ENCODE measurements at places on chromosomes 2 and 18.

DNA sequence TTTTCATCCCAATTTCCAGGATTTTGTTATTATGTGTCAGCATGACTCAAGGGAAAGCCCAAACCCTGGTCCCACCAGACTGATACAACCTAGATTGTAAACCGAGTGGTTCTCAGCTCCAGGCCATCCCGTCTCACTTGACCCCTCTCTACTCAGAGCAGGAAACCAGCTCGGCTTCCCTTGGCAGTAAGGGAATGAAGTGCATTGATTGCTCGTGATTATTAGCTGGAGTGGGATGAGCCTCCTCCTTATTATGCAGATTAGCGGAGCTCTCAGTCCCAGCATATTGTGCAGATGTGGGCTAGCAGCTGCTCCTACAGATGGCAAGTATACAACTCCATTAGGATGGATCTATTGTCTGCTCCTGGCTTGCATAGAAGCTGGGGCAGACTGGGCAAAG, 167.6 kb downstream of the LNPK start:
- DNase-seq: no peak

DNA sequence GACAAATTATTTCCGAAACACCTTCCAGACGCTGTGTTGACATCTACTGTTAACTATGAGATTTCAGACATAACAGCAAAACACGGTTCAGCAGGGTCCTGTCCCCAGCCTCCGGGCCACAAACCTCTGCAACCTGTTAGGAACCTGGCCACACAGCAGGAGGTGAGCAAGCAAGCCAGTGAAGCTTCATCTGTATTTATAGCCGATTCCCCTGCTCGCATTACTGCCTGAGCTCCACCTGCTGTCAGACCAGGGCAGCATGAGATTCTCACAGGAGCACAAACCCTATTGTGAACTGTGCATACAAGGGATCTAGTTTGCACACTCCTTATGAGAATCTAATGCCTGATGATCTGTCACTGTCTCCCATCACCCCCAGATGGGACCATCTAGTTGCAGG, 31.1 kb downstream of the NDUFA10 start:
- DNase-seq: no peak

- DNase-seq: no peak
Measured at GRCh38 chr18:5939801-5940667, 44.7 kb upstream of the TMEM200C start.

DNA sequence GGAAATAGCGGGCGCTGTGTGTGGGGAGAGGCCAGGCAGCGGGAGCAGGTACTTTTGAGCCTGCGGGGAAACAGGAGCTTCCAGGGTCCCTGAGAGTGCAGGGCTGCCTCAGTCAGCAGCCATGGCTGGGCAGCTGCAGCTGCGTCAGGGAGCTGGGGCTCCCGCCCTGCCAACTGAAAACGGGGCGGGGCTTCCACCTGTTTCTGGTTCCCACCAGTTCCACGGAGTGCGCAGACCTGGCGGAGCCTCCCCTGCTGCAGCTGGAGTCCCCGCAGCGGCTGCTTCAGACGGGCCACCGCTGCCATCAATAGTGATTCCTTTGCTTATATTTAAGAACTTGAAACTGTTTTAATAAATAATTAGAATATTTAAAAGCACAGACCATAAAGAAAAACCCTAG, 30.6 kb upstream of the RPRM start:
- DNase-seq: no peak

DNA sequence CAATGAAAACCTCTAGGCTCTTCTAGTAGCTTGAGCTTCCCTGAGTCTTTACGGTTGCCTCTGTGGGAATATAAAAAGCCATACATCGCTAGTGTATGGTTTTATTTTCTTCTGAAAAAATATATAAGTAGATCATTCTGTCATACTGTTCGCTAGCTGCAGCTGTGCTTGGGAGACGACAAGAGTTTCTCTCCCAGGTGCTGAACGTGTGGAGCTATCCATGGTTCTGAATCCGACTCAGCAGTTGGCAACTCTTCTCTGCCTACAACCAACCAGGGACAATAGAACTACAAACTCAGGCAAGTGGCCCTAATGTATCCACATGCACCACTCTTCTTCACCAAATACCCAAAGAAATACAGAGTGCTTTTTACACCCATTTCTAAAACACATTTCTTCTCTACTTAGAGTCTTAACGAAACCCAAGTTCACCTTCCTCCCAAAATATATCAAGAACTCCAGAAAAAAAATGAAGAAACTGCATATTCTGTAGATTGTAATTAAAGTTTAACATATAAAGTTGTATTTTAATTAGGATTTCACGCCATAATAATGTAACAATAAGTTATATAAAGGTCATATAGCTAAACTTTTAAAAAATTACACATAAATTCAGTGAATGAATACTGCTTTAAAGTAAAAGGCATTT, 2.2 kb upstream of the KCNH7 start:
- peak; percentile 67 for DNase-seq

DNA sequence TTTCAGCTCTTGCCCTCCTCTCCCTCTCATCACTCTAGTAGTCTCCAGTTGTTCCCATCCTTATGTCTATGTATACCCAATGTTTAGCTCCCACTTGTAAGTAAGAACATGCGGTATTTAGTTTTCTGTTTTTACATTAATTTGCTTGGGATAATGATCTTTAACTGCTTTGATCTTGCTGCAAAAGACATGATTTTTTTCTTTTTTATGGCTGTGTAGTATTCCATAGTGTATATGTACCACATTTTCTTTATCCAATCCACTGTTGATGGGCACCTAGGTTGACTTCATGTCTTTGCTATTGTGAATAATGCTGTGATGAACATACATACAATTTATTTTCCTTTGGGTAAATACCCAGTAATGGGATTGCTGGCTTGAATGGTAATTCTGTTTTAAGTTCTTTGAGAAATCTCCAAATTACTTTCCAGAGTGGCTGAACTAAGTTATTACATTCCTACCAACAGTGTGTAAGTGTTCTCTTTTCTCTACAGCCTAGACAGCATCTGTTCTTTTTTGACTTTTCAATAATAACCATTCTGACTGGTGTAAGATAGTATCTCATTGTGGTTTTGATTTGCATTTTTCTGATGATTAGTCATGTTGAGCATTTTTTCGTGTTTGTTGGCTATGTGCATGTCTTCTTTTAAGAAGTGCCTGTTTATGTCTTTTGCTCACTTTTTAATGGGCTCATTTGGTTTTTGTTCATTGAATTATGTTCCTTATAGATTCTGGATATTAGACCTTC, 179.6 kb upstream of the SLC39A10 start:
- no peak for DNase-seq

DNA sequence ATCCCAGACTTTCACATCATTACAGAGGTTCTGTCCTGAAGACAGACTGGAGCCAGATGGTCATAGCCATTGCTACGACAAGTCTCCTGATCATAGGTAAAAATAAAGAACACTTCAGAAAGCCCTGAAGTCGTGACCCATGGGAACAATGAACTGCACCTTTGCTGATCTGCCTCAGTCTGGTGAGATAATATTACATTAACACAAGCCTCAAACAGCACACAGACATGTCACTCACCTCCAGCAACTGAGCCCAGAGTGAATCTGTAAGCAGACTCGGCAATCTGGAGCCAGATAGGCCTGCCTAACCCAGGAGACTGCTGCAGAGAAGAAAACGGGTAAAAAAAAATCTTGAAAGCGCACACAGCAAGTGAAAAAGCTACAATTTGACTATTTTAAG, 79.2 kb downstream of the SLC25A12 start:
- DNase-seq: no peak

DNA sequence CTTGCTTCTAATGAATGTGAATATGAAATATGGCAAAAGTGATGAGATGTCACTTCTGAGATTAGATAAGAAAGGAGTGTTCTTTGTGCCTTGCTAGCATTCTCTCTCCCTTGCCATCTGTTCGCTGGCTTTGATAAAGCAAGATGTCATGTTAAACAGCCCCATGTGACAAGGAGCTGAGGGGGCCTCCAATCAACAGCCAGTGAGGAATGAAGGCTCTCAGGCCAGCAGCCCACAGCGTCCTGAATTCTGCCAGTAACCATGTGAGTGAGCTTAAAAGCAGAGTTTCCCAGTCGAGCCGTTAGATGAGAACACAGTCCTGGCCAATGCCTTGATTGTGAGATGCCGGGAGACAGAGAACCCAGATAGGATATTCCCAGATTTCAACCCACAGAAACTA, 198.8 kb downstream of the IRS1 start:
- DNase-seq: no peak

- no peak for DNase-seq
Measured at GRCh38 chr2:109396202-109397180, 217.3 kb downstream of the SEPTIN10 start.

DNA sequence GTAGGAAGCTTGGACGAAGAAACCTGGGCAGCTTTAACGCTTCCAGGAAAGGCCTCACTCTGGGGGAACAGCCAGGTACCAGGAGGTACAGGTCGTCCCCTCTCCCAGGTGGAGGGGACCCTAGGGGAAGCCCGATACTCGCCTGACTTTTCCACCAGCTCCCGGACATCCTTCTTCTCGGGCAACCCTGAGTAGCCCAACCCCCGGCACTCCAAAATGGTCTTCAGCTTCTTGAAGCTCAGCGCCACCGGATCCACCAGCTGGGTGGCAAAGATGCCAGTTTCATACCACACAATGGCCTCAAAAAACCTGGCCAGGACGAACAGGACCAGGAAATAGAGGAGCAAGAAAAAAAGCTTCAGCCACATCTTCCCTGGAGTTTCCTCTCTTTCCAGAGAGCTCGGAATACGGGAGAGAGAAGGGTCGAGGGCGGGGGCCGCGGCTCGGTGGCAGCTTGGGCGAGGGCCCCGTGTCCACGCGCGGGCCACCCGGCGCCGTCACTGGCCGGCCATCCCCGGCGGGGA, 1.1 kb downstream of the RNF103 start:
- DNase-seq: no peak

DNA sequence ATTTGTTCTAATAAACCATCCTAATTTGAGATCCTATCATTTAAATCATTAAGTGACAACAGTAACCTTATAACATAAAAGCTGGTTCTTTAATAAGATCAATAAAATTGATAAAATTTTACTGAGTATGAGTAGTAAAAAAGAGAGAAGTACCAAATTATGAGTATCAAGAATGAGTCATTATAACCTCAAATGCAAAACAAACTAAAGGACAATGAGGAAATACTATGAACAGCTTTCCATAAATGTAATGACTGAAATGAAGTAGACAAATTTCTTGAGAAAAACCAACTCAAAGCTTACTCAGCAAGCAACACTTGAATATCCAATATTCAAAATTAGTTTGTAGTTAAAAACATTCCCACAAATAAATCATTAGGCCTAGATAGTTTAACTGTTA, 433.0 kb downstream of the ZEB2 start:
- no peak for DNase-seq

DNA sequence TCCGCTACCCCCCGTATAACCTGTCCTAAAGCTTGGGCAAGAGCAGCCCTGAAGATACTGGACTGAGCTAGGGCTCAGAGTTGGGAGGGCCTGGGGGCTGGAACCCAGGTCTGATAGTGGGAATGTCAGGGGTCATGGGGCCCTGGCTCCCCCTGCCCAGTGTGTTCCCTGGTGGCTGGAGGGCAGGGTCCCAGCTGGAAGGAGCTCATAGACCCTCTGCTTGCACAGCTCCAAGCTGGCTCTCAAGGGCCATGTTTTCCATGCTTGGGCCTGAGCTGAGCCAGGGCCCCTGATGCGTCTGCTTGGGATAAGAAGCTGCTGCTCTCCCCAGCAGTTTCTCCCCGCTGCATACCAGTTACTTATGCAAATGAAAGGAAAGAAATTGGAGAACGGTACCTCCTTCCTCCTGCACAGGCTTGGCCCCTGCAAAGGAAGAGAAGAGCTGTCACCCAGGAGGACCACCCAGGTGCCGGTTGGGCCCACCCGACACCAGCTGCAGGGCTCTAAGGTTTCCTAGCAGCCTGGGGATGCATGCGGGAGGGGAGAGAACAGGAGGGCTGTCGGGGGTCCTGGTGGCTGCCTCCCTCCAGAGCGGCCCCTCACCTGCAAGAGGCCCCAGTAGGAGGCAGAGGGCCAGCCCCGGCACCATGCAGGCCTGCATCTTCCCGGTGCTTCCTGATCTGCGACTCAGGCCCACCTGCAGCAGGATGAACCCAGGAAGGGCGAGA, 628 bp downstream of the OTOS start:
- DNase-seq: no peak

DNA sequence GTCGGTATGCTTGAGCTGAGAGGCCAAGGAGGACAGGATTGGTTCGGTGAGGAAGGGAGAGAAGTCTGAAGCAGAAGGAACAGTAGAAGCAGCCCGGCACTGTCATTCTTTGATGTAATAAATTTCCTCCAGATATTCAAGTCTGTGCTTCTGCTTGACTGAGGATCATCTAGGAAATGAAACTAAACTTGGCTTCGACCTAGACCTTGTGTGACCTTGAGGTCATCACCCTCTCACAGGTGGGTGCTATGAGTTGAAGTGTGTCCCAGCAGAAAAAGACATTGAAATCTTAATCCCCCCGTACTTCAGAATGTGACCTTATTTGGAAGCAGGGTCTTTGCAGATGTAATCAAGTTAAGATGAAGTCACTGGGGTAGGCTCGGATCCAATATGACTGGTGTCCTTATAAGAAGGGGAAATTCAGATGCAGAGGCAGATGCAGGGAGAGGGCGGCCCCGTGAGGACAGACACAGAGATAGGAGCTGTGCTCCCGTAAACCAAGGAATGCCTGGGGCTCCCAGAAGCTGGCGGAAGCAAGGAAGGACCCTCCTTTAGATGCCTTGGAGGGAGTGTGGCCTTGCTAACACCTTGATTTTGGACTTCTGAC, 49.0 kb downstream of the PRKCE start:
- DNase-seq: no peak
